Myocyte (in vitro differentiated cells): ENCODE measurements at places on chromosomes 4 and X. TPM values are rescaled to one million over a fixed set of nuclear protein-coding genes. Genes with fewer than 3 reads are reported as not detected.

Gene SPIN4
- total RNA-seq = 4.3 and 4.6 TPM in 2 replicates

DNA sequence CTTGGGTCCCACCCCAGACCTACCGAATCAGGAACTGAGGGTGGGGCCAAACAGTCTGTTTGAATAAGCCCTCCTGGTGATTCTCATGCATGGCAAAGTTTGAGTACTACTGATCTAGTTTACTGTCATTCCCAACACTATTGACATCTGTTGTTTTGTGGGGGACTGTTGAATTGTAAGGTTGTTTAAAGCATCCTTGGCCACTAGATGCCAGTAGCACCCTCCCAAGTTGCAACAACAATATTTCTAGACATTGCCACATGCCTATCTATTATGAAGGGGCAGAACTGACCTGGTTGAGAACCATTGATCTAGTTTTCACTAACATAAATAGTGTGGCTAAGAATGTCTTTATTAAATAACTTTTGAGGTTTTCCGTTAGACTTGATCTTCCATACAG lies 15.1 kb downstream of the TAF9B start:
- peak; percentile 42 for DNase-seq

Gene SLC6A8
- 20.7 and 39.8 TPM in 2 replicates for total RNA-seq

- no peak for DNase-seq
Observed at GRCh38 chrX:17438221-17438620, 63.2 kb downstream of the NHS start.

Gene PDE6B
- 0.27 and 2.1 TPM in 2 replicates for total RNA-seq

DNA sequence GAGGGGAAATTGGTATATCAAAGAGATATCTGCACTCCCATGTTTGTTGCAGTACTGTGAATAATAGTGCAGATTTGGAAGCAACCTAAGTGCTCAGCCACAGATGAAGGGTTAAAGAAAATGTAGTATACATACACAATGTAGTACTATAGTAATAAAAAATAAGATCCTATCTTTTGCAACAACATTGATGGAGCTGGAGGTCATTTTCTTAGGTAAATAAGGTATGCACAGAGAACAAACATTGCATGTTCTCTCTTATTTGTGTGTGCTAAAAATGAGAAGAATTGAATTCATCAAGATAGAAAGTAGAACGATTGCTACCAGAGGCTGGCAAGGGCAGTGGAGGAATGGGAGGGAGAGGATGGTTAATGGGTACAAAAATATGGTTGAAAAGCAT lies 117.9 kb upstream of the TRAM1L1 start:
- DNase-seq = no peak

- DNase-seq = peak; percentile 82
Observed at GRCh38 chr4:176988226-176988625, 195.5 kb upstream of the VEGFC start.

Gene ADH7
- not detected in 2 replicates for total RNA-seq

- no peak for DNase-seq
Observed at GRCh38 chr4:80232707-80233370, 33.6 kb upstream of the FGF5 start.

Gene PRDM8
- 14.7 and 15.4 TPM in 2 replicates for total RNA-seq

DNA sequence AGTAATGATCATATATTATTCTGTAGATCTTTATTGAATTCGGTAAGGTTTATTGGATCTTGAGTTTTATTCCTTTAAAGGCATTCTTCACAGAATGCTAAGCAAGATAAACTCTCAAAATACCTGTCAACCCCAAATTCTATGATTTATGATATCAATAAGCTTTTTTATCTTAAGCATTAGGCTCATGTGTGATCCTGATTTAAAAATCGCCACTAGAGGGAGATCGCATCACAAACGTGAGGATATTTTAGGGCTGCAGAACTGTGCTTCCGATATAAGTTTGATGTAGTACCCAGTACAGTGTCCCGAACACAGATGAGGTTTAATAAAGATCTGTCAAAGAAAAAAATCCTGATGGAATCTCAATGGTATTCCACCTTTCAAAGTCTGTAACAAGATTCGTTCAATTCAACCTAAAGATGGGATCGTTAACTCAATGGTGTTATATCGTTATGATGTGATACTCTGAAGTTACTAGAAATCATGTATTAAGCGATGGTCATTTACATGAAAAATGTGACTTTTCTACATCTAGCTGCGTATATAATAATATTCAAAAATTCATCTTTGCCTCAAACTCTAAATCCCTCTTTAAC lies 169.0 kb downstream of the CORIN start:
- DNase-seq = peak; percentile 78

- DNase-seq = no peak
Observed at GRCh38 chr4:137660211-137660610, 127.9 kb upstream of the PCDH18 start.

DNA sequence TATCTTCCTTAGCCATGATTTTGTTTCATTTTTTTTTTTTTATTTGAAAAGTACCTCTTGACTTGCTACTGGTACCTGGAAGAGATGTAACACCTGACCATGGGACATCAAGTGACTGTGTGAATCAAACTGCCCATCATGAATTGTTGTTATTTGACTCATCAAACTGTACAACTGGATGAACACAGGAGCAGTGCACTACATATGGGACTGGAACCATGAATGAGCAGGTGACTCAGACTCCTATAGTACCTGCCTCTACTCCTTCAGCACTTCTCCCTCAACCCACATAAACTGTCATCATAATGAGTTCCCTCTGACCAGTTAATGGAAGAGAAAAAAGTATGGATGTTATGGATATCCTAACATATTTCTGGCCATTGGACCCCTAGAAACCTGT lies 15.9 kb upstream of the UBE2D3 start:
- DNase-seq = no peak

Gene GSX2
- total RNA-seq = not detected in 2 replicates

Gene GLRA3
- total RNA-seq = not detected in 2 replicates

Gene CXCR3
- total RNA-seq = not detected in 2 replicates

- DNase-seq = no peak
Observed at GRCh38 chr4:153269218-153269990, 65.2 kb downstream of the TRIM2 start.

Gene ABCG2
- total RNA-seq = 0.88 and 1.6 TPM in 2 replicates

DNA sequence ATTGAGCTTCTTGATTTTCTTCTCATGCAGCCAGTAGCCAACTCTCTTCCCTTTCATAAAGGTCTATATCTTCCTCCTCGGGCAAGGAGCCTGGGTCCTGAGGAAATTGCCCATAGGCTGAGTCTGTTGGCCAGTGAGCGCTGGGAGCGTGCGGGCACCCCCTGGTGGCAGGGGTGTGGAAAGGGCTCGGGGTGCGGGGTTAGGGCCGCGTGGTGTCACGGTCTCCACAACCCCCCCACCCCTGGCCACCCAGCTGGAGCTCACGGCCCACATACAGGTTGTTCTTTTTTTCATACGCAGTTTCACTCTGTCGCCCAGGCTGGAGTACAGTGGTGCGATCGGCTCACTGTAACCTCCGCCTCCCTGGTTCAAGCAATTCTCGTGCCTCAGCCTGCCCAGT lies 13.1 kb downstream of the RBM10 start:
- DNase-seq = no peak

Gene GPM6B
- 102 and 159 TPM in 2 replicates for total RNA-seq

DNA sequence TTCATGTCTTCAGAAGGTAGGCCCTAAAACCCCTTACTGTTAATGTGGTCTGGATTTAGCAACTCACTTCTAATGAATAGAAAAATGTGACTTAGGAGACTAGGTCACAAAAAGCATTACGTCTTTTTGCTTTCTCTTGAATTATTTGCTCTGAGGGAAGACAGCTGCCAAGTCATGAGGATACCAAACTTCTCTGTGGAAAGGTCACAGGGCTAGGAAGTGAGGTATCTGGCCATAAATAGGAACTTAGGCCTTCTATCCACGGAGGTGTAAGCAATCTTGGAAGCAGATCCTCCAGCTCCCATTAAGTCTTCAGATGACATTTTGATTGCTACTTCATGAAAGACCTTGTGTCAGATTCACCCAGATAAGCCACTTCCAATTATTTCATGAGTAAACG lies 120.6 kb downstream of the JADE1 start:
- DNase-seq = peak; percentile 37

DNA sequence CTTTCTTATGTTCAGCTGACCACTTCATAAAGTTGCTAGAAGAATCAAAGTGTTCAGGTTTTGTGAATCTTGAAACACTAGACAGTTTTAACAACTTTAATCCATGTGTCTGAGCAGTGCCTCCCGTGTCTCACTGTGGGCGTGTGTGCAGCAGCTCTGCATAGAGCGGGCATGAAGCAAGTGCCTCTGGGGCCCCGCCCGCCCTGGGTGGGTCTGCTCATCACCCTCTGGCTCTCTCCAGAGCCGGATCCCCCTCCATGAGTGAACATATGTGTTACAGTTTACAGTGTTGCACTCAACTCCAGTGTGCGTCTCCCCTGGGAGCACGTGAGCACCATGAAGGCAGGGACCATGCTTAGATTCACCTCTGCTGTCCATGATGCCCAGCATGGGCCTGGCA lies 37.6 kb upstream of the CRMP1 start:
- no peak for DNase-seq

DNA sequence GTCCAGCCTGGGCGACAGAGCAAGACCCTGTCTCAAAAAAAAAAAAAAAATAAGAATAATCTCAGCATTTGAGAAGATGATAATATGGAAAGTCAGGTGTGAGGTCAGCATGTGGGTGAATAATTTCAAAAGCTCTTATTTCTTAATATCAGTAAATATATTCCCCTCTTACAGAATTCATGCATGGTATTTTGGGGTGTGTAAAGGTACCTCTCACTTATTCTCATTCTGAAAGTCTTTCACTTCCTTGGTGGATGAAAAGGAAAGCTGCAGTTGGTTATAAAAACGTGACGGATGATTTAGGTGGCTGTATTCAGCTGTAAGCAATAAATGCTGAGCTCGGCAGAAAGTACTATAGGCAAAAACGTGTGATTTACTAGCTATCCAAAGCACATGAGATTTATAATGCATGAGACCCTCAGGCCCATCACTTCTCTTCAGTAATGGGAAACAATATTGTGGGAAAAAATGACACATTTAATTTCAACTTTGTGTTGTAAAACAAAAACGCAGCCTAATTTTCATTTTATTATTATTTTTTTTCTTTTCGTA lies 353.2 kb upstream of the MAGEB2 start:
- no peak for DNase-seq

GRCh38 chr4:137414802-137415201 lies 117.5 kb downstream of the PCDH18 start:
- DNase-seq = no peak

Gene ALPK1
- total RNA-seq = 16.6 and 24.1 TPM in 2 replicates

Gene GUCY1B1
- total RNA-seq = 8.3 and 9.6 TPM in 2 replicates

GRCh38 chr4:126734465-126734864 lies 898.3 kb upstream of the INTU start:
- no peak for DNase-seq

DNA sequence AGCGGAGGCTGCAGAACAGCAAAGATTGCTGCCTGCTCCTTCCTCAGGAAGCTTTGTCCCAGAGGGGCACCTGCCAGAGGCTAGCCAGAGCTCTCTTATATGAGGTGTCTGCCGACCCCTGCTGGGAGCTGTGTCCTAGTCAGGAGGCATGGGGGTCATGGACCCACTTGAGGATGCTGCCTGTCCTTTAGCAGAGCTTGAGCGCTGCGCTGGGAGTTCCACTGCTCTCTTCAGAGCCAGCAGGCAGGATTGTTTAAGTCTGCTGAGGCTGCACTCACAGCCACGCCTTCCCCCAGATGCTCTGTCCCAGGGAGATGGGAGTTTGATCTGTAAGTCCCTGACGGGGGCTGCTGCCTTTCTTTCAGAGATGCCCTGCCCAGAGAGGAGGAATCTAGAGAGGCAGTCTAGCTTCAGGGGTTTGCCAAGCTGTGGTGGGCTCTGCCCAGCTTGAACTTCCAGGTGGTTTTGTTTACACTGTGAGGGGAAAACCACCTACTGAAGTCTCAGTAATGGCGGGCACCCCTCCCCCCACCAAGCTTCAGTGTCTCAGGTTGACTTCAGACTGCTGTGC lies 10.9 kb downstream of the DCK start:
- no peak for DNase-seq

- DNase-seq = no peak
Observed at GRCh38 chr4:86449746-86450588, 90.1 kb upstream of the MAPK10 start.

GRCh38 chr4:48137846-48138245 lies 3.8 kb upstream of the TXK start:
- DNase-seq = no peak

DNA sequence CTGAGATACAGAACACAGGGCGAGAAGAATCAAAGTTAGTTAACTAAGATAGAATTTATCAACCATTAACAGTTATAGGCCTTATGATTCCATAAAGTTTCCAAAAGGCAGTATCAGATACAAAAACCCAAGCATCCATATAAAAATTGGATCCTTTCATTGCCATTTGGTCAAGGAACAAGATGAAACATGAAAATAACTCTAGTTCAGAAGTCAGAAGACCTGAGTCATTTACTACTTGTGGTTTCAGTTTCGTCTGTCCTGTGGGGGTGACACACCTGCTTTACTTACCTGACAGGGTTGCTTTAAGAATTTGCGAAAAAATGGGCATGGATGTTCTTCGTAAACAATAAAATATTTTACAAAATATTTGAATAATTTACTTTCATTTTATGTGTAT lies 130.8 kb downstream of the ANAPC10 start:
- no peak for DNase-seq

Gene PRKG2
- total RNA-seq = 0.32 TPM in 1 of 2 replicates, not detected in the other

Gene GYG2
- 12.0 and 14.4 TPM in 2 replicates for total RNA-seq

Gene KLHL4
- 13.0 and 22.0 TPM in 2 replicates for total RNA-seq

GRCh38 chr4:169766741-169767140 lies 9.0 kb upstream of the HPF1 start:
- DNase-seq = no peak
